Panc1 (cell line): ENCODE measurements at places on chromosomes 3 and 15. TPM values are rescaled to one million over a fixed set of nuclear protein-coding genes. Genes with fewer than 3 reads are reported as not detected.

DNA sequence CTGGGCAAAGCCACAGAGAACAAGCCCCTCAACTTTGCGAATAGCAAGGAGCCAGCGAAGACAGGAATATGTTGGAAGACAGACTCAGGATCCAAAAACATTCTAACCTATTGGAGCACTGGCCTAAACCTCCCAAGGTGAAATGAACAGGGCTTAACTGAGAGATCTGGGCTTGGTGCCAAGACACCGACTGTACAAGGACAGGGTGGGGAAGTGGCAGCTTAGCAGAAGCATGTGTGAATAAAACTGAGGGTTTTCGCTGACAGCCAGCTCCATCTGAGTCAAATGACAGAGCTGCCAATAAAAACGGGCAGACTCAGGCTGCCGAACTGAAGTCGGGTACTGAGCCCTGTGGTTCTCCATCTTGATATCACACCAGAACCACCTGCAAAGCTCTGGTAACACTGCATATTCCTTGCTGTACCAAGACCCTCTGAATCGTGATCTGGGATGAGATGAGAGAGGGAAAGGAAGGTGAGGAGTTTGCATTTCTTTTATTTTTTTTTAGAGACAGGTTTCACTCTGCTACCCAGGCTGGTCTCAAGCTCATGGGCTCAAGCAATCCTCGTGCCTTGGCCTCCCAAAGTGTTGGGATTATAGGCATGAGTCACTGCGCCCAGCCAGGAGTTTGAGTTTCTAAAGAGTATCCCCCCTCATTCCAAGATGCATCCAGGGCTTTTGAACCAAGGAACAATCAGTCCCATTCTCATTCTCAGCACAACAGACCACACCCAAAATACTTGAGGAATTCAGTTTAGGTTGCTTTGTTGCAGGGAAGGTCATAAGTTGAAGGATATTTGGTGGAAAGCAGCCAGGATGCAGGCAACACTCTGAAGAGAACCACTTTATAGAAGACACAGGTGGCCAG lies 6.0 kb upstream of the PLCB2 start:
- no peaks in the 10 kb centered on the region for H3K36me3 ChIP-seq
- no peak overlapping the region for H3K27ac ChIP-seq

GRCh38 chr15:55289011-55289745 lies 435 bp downstream of the RAB27A start:
- H3K36me3 ChIP-seq: no peaks in the 10 kb centered on the region
- no peak for DNase-seq
- peak overlapping the region; percentile 69 for H3K4me3 ChIP-seq

DNA sequence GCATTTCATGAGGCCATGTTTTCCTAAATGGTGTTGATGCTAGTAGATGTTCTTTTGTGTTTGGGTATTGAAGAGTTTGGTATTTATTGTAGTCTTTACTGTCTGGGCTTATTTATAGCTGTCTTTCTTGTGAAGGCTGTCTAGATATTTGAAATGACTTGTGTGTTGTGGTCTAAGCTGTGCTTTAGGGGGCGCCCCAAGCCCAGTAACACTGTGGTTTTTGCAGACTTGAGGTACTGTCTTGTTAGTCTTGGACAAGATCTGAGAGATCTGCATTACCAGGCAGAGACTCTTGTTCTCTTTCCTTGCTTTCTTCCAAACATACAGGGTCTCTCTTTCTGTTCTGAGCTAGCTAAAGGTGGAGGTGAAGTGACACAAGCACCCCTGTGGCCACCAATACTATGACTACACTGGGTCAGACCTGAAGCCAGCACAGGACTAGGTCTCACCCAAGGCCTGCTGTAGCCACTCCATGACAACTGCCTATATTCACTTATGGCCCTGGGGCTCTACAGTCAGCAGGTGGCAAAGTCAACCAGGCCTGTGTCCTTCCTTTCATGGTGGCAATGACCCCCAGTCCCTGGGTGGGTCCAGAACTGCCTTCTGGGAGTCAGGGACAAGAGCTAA lies 152.1 kb upstream of the TBC1D5 start:
- no peak overlapping the region for H3K4me3 ChIP-seq
- peak; percentile 2 for DNase-seq
- H3K36me3 ChIP-seq: no peaks in the 10 kb centered on the region
- no peaks in the 10 kb centered on the region for H3K27me3 ChIP-seq
- H3K27ac ChIP-seq: no peak overlapping the region
- H3K4me1 ChIP-seq: no peaks in the 10 kb centered on the region

DNA sequence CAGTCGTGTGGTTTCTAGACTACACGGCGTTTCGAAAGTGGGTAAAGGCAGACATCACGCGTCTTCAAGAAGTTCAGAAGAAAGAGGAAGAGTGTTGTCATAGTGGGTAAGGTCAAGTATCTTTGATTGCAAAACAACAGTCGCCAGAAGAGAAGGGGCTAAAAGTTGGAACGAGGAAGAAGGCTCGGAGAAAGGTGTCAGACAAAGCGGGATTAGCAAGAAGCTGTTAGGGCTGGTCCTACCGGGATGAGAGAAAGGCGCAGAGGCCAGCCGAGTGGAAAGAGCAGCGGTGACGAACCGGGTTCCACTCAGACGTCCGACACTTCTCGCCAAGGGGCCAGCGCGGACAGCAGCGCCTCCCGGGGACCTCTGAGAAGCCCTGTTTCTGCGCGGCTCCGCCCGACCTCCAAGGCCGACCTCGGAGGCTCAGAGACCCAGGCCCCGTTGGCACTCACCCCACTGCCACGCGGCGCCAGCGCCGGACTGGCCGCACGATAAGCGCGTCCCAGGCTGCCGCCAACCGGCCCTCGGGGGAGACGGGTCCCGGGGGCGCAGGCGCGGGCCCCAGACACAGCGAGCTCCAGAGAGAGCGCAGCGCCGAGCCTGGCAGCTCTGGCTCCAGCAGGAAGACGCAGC lies 436 bp downstream of the ADPGK start:
- H3K4me3 ChIP-seq: peak overlapping the region; percentile 99
- peak overlapping the region; percentile 95 for H3K27ac ChIP-seq
- peaks cover 5% of the 10 kb centered on the region for H3K4me1 ChIP-seq
- no peaks in the 10 kb centered on the region for H3K36me3 ChIP-seq

GRCh38 chr3:187952849-187953248 lies 201.1 kb upstream of the LPP start:
- no peak for DNase-seq
- no peak overlapping the region for H3K4me3 ChIP-seq
- H3K27me3 ChIP-seq: no peaks in the 10 kb centered on the region
- no peaks in the 10 kb centered on the region for H3K4me1 ChIP-seq
- no peaks in the 10 kb centered on the region for H3K36me3 ChIP-seq

DNA sequence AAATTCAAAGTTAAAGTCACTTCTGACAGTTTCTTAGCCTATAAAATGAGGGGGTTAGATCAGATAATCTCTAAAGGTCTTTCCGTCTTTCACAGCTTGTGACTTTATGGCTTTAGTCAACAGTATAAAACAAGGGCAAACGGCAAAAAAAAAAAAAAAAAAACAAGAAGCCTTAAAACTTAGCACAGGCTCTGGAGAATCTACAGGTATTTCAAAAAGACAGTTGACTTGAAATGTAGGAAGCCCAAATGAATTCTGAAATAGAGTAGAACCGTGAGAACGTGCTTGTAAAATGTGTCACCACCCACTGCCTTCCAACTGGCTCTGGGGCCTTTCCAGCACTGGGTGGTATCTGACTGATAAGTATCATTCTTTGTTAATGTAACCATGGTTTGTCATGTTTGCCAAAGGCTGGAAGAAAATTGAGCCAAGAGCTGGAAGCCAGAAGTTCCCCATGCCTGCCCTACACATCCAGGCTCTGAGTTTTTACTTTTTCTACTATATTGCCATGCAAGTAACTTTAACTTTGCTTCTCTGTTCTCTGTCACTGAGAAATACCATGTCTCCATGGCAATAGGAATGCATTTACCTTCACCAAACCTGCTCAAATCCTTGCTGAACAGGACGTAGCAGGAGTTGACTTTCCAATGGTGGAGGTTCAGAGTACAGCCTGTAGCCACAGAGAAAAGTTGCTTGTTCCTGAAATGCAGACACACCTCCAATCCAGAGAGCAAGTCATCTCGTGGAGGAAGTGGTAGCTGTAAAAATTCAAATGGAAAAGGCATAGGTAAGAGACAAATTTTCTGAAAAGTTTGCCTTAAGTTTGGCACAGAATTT lies 35.8 kb upstream of the THSD4 start:
- H3K27ac ChIP-seq: peak overlapping the region; percentile 86
- no peaks in the 10 kb centered on the region for H3K36me3 ChIP-seq
- H3K4me1 ChIP-seq: peaks cover 24% of the 10 kb centered on the region
- no peak for DNase-seq
- no peaks in the 10 kb centered on the region for H3K27me3 ChIP-seq
- no peak overlapping the region for H3K4me3 ChIP-seq

DNA sequence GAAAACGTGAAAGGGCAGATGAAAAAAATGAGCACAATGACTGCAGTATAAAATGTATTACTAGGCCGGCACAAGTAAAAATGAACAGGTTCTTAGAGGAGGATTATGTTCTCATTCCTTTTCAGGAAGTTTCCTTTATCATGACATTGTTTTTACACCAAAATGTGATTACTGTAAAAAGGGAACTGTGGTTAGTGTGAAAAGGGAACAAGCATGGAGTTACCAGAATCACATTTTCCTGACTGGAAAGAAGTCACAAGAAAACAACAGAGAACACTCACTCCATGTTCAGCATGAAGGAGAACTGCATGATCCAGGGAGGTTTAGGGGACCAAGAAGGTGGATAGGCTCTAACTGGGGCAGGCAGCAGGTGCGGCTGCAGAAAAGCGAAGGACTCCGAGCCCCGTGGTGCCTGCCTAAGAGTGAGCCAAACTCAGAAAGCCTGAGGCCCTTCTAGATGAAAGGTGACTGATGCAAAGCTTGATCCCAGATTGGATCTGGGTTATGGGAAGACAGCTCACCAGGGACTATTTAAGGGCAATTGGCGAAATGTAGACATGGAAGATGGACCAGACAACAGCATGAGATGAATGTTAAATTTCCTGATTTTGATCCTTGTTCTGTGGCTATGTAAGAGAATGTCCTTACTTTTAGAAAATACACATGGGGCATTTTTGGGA lies 77.3 kb downstream of the CCR1 start:
- no peaks in the 10 kb centered on the region for H3K36me3 ChIP-seq
- H3K27ac ChIP-seq: no peak overlapping the region
- no peak for DNase-seq
- H3K4me1 ChIP-seq: no peaks in the 10 kb centered on the region
- H3K4me3 ChIP-seq: no peak overlapping the region
- no peaks in the 10 kb centered on the region for H3K27me3 ChIP-seq

DNA sequence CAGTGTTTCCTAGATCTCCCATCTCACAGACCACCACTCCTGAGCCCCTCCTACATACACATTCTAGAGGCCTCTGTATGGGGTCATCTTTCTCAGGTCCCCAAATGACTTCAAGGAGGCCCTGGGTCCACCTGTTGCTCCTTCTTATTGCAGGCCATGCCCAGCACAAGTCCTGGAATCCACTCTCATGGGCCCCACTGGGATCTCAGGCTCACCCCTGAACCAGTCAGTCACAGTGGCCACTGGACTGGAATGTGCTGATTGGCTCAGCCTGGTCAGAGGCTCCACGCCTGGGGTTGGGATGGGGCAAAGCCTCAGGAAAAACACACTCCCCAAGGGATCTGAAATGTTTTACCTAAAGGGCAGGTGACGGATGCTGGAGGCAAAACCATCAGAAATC lies 55.7 kb downstream of the SPSB4 start:
- H3K4me3 ChIP-seq: no peak overlapping the region
- H3K4me1 ChIP-seq: no peaks in the 10 kb centered on the region
- DNase-seq: no peak
- H3K36me3 ChIP-seq: no peaks in the 10 kb centered on the region
- no peaks in the 10 kb centered on the region for H3K27me3 ChIP-seq

- H3K36me3 ChIP-seq: no peaks in the 10 kb centered on the region
- no peak overlapping the region for H3K4me3 ChIP-seq
- DNase-seq: no peak
- no peaks in the 10 kb centered on the region for H3K27me3 ChIP-seq
Observed at GRCh38 chr3:153679714-153680113, 441.5 kb upstream of the ARHGEF26 start.

DNA sequence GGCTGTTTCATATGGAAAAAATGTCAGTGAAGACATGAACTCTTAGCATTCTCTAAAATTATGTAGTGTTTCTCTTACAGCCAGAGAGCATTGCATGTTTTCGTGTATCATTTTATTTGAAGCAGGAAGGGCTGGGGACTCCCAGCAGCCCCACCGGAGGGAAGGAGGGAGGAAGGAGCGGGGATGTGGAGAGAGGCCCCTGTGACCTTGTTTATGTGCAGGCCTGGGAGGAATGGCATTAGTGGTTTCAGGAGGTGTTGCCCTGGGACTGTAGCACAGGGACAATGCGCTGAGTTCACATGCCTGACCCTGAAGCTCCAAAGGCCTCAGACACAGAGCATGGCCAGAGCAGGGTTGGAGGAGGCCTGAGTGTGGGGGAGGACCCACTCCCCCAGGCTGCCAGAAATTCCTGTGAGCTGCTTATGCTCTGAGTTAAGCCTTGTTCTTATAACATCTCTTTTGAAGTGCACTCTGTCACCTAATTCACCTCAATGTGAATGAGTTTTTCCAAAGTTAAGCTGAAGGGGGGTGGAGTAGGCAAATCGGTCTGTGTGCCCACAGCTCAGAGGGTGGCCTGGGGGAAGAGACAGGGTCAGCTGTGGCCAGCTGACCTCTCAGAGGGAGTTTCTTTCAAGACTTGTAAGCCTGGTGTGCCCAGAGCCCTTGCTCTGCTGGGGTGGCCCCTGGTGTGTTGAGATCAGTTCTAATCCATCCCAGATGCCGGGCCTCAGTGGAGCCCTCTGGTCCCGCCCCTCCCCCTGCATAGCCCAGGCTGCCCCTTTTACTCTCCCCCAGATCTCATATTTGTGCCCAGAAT lies 3.9 kb upstream of the RNU6-1 start:
- H3K27me3 ChIP-seq: no peaks in the 10 kb centered on the region
- DNase-seq: no peak
- H3K4me3 ChIP-seq: no peak overlapping the region

GRCh38 chr15:65323071-65323511 lies 18.6 kb downstream of the RNU5B-1 start:
- H3K4me1 ChIP-seq: no peaks in the 10 kb centered on the region
- no peak for DNase-seq
- H3K4me3 ChIP-seq: no peak overlapping the region
- H3K27ac ChIP-seq: no peak overlapping the region
- no peaks in the 10 kb centered on the region for H3K27me3 ChIP-seq
- no peaks in the 10 kb centered on the region for H3K36me3 ChIP-seq

- no peak overlapping the region for H3K27ac ChIP-seq
- H3K36me3 ChIP-seq: no peaks in the 10 kb centered on the region
- DNase-seq: no peak
- H3K4me3 ChIP-seq: no peak overlapping the region
- no peaks in the 10 kb centered on the region for H3K27me3 ChIP-seq
Observed at GRCh38 chr3:42745291-42745745, 27.7 kb downstream of the CCDC13 start.

GRCh38 chr3:116474032-116474780 lies 28.9 kb upstream of the LSAMP start:
- DNase-seq: no peak
- no peaks in the 10 kb centered on the region for H3K36me3 ChIP-seq
- H3K27ac ChIP-seq: no peak overlapping the region
- H3K4me1 ChIP-seq: no peaks in the 10 kb centered on the region

The CCR9 gene
- not detected for total RNA-seq

The GOLGA8H gene
- 1.5 TPM for total RNA-seq

The CACNA2D2 gene
- total RNA-seq: 0.59 TPM

The HSPBAP1 gene
- 10.8 TPM for total RNA-seq

The ZNF774 gene
- total RNA-seq: 5.2 TPM

The UBA7 gene
- total RNA-seq: 12.5 TPM

The TMEM212 gene
- not detected for total RNA-seq

The SRGAP3 gene
- total RNA-seq: 0.82 TPM

The POPDC2 gene
- 0.15 TPM for total RNA-seq

The NEK11 gene
- 9.5 TPM for total RNA-seq
